Right cardiac atrium (tissue), 5 donors: ENCODE measurements at places on chromosomes 2 and 18. TPM values are rescaled to one million over a fixed set of nuclear protein-coding genes. Genes with fewer than 3 reads are reported as not detected.

GRCh38 chr2:136250131-136250530, 132.2 kb upstream of the CXCR4 start:
- DNase-seq: no peak

GRCh38 chr2:70448041-70448440, 105.6 kb downstream of the TGFA start:
- DNase-seq: no peak

- DNase-seq: no peak
Measured at GRCh38 chr2:101710471-101711318, 13.2 kb downstream of the MAP4K4 start.

The SOCS6 gene
- total RNA-seq: 19.0 TPM

GRCh38 chr18:50011813-50012435, 183.0 kb downstream of the MYO5B start:
- no peak for DNase-seq

GRCh38 chr2:224401641-224402342, at the start of gene FAM124B:
Gene FAM124B (minus strand): TSS chr2:224402107. CDS start chr2:224401768, 339 bp downstream.
- peak; percentile 75 for DNase-seq

DNA sequence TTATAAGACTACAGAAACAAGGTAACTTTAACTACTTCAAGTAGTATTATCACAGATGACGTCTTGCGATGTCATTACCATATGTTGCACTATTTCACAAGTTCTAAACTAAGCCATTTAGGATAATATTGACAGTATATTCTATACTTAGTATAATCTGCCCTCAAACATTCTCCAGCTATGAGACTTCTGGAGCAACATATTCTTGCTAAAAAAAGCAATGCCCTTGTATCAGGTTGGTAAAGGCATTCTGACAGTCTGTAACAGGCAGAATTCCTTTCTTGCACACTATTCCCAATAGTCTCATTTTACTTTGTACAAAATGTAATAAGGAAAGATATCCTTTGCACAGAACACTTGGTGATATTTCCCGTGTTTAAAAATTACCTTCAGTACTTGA, 694.8 kb upstream of the PKDCC start:
- DNase-seq: no peak

The AAMP gene
- 53.9 TPM for total RNA-seq

DNA sequence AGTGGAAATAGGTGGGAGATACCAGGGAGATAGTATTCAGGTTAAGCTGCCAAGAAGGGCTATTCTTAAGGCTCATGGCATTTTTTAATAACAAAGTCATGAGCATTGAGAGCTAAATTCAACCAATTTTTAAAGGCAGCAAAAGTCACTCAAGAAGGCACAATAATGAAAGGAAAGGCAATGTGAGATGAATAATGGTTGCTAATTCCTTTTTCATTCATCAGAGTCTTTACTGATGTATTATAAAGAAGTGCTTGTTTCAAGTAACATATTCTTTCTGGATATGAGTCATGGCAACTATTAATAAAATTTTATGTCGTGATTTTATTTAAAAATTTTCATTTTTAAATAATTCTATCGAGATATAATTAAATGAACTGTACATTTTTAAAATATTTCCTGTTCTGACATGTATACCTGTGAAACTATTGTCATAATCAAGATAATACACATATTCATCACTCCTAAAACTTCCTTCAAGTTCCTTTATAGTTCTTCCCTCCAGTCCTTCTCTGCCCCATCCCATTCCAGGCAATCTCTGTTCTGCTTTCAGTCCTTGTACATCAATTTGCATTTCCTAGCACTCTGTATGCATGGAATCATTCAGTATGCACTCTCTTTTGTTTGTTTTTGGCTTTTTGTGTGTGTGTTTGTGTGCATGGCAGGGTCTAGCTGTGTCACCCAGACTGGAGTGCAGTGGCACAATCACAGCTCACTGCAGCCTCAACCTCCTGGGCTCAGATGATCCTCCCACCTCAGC, 40.8 kb downstream of the VWC2L start:
- no peak for DNase-seq

The CYP27C1 gene
- total RNA-seq: 0.29 TPM

The IL37 gene
- not detected for total RNA-seq

The GPBAR1 gene
- total RNA-seq: 6.1 TPM

DNA sequence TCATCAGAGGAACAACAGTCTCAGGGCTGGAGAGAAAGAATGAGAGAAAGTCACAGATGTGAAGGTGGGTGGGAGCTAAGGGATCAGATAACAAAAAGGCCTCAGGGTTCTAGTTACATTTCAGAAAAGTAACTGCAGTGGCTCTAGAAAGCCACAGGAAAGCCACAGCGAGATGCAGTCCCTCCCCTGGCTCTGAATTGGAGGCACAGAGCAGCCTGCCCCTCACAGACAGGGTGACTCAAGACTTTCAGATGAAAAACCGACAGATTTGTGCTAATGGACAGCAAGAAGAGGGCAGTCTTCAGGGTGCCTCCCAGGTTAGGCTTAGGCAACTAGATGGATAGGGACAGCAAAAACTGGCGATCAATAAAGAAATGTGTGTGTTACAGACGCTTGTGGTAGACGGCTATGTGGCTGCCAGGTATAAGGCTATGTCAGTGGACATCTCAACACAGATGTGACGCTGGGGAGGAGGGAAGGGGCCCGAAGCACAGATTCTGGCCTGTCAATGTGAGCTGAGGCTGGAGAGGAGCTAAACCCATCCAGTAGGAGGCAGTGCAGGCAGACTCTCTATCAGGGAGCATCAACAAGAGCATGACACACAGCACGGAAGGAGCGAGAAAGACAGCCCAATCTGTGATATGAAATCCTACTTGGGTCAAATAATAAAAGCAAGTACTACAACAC, 26.2 kb downstream of the UNC50 start:
- DNase-seq: no peak

DNA sequence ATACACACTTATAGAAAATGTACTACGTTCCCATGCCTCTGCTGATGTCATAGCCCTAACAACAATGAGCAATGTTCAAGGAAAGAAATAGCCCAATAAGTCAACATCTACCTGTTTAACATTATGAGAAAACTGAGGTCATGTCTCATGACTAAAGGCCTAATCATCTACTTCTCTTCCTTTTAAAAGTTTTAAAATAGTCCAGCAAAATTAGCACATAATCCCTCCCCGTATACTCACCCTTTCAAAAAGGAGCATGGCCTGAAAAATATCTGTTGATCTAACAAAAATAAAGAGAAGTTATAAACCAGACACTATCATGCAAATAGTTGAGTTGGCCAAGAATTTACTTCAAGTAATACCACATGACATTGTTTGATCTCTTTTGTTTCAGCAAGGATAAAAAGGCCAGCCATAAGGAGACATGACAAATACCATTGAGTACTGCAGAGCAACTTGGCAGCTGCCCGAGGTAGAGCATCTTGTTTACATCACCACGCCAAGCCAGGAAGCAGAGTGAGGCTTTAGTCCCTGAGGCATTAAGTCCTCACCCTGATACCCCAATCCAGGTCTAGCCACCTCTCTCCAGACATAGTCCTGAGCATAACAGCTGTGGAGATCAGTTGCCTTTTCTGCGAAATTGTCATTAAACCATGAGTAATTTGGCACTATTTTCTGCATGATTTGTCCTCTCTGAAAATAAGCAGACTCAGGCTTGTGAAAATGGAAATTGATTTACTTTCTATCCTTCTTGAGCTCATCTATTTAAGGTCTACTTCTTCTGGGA, 137.4 kb upstream of the ETAA1 start:
- DNase-seq: peak; percentile 35

- DNase-seq: peak; percentile 62
Measured at GRCh38 chr18:21672521-21673267, 31.9 kb downstream of the ABHD3 start.

DNA sequence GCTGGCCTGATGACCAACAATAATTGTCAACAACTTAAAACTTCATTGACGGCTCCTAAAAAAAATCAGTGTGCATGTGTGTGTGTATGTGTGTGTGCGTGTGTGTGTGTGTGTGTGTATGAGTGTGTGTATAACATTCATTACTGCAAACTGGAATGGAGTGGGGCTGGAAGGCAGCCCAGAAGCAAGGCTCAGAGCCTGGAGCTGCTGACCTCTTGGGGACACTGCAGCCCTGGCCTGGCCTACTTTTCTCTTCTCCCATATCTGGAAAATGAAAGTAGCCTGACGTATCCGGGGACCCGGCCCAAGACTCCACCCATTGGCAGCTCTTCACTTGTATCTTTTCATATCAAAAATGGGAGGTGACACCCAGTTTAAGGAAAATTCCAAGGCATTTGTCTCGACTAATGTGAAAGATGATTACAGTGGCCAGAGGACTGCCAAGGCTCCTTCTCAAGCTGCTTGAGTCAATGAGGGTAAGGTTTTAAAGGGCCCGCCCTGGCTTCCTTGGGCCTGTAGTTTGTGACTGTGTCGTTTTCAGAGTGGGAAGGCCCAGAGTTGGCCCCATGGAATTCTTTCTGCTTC, 72.4 kb upstream of the IL1R1 start:
- peak; percentile 97 for DNase-seq

DNA sequence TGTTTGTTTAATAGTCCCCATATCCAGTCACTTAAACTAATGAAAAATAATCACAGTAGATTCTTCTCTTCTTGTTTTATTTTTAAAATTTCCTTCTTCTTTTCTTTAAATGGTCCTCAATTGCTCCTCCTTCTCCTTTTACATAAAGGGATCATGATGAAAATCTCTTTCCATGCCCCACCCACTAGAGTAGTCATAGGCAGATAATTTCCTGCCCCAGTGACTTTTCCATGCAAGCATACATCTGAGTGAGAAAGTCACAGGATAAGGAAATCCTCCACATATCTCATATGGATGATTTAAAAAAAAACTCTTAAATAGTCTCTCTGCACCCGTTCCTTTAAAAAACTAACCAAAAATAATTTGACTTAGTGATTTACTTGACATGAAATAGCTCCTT, 552.3 kb upstream of the SETBP1 start:
- no peak for DNase-seq

DNA sequence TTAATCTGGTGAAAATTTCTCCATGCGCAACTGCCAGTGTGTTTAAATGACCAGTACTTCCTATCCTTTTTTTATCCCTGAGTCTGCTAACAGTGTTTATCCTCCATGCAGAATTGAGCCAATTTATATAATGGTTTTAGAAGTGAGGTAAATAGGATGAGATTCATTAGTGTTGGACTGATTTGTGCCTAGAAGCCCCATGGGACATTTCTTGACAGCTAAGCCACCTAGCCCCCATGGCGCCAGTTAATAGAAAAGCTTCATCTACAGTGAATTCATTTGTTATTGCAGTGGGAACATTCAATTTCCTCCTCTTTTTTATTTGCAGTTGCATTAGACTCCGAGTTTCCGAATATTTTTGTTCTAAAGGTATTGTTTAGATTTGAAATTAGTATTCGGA, 175.6 kb downstream of the ARL6IP6 start:
- DNase-seq: no peak

- DNase-seq: no peak
Measured at GRCh38 chr2:70826696-70827350, 6.4 kb upstream of the CLEC4F start.

DNA sequence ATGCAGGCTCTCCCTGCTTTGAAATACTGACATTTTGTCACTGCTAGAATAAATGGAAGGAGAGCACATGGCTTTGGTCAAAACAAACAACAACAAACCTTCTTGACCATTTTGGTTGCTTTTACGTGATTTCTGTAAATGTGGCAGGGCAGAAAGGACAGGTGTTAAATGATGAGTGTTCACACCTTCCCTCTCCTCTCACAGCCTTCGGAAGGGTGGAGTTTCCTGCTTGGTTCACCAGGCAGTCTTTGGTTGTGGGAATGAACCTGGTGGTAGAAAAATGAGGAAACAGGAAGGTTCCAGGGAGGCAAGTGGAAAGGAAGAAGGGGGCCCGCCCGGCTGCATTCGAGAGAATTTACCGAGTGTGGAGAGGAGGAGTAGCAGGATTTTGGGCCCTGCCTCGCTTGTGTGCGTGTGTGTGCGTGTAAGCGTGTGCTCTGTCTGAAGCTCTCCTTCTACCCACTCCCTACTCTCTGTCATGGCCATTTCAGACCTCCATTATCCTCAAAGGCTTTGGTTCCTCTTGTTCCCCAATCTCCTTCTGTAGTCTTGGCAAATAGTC, 23.7 kb upstream of the SPP2 start:
- no peak for DNase-seq

- no peak for DNase-seq
Measured at GRCh38 chr2:217215877-217216276, 356.0 kb upstream of the TNP1 start.

DNA sequence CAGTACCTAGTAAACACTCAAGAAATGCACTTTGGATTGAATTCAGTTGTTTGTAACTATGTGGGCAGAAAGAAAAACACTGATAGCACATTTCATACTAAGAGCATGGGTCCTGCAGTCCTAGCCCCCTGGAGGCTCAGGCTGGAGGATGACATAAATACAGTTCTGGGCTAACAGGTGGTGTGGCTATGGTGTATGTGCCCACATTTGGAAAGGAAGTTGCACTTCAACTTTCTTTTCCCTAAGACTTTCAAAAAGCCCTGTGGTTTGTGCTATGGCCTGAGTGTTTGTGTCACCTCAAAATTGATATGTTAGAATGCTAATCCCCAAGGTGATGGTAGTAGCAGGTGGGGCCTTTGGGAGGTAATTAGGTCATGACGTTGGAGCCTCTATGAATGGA, 218.2 kb downstream of the CDCA7 start:
- no peak for DNase-seq

DNA sequence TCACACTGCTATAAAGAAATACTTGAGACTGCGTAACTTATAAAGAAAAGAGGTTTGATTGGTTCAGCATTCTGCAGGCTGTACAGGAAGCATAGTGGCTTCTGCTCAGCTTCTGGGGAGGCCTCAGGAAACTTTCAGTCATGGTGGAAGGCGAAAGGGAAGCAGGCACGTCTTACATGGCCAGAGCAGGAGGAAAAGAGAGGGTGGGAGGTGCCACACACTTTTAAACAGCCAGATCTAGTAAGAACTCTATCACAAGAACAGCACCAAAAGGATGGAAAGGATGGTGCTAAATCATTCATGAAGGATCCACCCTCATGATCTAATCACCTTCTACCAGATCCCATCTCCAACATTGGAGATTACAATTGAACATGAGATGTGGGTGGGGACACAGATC, 145.5 kb upstream of the OSR1 start:
- DNase-seq: no peak

The ZDBF2 gene
- 11.2 TPM for total RNA-seq

- DNase-seq: no peak
Measured at GRCh38 chr2:220154304-220154703, 526.9 kb downstream of the SLC4A3 start.

The POTEE gene
- total RNA-seq: 0.53 TPM

GRCh38 chr2:71674158-71674851, 220.9 kb downstream of the DYSF start:
- DNase-seq: no peak
